Vagina (tissue), 2 donors: ENCODE measurements at places on chromosomes 12 and 14.

DNA sequence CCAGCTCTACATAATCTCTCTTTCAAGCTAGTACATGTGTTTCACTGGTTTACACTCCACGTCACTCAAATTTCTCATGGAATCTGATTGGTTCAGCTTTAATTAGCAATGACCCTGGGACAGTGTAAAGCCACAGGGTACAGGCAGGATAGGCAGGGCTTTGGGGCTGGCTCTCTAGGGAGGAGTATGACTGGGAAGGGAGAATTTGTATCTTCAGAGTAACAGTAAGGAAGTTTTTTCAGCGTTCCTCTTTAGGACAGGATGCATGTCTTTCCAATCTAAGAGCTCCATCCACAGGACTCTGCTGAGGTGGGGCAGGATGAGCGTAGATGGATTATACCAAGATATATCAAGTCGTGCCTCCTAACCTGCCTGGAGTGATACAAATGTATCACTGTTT is 112.0 kb upstream of the CLEC14A start:
- DNase-seq: no peak

DNA sequence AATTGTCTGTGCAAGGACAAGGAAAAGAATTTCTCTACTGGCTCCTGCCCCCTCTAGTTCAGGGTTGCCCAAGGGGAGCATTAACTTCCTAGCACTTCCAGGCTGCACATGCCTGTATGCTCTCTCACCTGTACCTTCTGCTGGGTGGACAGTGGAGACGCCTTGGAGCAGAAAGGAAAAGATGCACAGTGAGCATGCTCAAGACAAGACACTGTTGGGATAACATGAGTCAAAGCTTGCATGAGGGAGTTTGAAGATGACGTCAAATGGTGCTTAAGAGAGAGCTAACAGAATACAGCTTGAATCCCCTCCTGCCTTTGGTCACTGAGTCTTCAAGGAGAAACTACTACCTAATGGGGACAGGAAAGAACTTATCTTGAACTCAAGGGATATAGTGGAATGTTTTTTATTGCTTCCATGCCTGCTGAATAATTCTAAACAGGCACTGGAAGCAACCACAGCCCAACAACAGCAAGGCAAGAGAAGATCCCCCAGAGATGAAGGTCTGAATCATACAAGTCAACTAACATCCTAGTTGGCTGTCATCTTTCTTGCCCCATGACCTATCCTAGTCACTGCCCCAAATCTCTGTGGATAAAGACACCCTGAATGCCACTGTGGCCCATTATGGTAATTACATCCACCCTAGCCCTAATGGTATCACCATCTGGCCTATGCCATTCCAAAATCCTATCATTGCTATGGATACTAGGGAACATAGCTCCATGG is 23.5 kb downstream of the RPS6KA5 start:
- DNase-seq: no peak

DNA sequence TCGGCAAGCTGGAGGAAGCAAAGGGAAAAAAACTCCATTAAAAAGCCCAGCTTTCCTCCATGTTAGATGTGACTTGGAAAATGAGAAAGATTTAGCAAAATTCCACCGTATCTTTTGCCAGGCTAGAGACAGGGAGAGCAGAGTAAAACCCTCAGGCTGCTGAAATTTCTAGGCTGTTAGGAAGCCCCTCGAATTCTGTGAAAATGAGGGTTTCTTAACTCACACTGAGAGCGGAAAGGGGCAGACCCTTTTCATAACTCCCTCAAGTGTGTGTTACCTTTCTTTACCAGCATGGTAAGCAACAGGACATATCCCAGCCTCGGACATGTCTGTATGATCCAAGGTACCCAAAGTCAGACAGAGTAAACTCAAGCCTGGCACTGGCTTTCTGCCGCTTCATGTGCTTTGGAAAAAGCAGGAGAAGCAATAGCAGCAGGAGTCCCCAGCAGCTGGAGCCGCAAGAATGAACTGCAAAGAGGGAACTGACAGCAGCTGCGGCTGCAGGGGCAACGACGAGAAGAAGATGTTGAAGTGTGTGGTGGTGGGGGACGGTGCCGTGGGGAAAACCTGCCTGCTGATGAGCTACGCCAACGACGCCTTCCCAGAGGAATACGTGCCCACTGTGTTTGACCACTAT is at the start of gene RHOJ:
Gene RHOJ (plus strand): TSS at position 37 of the 637 bp plus-strand sequence. CDS start 427 bp downstream, at position 464.
- no peak for DNase-seq

DNA sequence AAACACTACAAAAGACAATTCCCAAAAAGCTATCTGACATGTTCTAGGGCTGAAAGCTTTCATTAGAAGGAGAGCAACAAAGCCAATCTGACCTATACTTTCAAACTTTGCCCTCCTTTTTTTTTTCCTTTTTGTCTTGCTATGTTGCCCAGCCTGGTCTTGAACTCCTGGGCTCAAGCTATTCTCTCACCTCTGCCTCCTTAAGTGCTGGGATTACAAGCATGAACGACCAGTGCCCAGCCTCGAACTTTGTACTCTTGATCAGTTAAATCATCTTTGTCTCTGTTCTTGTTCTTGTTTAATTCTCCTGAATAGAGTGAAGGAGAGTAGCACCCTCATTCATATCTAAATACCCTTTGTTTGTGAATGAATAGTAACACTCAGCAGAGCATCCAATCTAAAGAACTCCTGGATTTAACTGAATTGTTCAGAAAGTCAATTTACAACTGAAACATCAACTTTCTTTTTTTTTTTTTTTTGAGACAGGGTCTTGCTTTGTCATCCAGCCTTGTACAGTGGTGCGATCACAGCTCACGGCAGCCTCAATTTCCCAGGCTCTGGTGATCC is 22.1 kb downstream of the ERP29 start:
- DNase-seq: no peak
